Stimulated activated CD4-positive, alpha-beta T cell treated with anti-CD3 and anti-CD28 coated beads, Interleukin-1b, Interleukin-23, amount 100 ng/mL, for 4 hours (primary cell): ENCODE measurements at places on chromosomes 7 and 10.

GRCh38 chr7:135970682-135971365 lies 6.3 kb downstream of the MTPN start:
- no peak for DNase-seq

DNA sequence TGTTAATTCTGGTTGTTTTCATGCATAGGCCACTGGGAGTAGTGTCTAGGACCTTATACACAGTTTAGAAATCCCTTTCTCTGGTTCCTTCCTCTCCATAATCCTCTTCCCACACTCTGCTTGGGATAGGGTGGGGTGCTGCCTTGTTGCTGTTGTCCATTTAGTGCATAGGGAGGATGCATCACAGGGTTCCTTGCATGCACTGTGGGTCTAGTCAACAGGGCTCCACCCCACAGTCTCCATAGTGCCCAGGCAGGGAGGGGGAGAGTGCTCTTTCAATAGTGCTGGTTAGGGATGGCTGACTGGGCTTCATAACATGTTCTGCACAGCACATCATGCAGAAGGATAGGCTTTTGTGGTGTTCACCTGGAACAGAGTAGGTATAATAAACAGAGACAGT lies 81.1 kb downstream of the ARHGAP12 start:
- DNase-seq: no peak

- no peak for DNase-seq
Measured at GRCh38 chr7:137345799-137346449, 2.4 kb upstream of the PTN start.

DNA sequence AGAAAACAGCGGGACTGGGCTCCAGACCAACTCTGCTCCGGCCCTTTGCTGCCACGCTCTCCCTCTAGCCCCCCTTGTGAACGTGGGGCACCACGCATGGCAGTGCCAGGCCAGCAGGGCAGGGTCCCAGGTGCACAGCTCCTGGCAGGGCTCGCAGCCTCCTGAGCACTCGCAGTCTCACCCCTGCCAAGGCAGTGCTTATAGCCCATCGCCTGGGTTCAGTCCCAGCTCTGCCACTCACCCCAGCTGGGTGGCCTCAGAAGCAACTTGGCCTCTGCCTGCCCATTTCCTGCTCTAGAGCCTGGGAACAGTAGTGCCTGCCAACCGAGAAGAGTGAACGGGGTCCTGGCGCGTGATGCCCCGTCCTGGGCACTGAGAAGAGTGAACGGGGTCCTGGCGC lies 36.3 kb downstream of the CFAP46 start:
- DNase-seq: no peak

GRCh38 chr7:127850195-127850594 lies 181.0 kb downstream of the LRRC4 start:
- no peak for DNase-seq

DNA sequence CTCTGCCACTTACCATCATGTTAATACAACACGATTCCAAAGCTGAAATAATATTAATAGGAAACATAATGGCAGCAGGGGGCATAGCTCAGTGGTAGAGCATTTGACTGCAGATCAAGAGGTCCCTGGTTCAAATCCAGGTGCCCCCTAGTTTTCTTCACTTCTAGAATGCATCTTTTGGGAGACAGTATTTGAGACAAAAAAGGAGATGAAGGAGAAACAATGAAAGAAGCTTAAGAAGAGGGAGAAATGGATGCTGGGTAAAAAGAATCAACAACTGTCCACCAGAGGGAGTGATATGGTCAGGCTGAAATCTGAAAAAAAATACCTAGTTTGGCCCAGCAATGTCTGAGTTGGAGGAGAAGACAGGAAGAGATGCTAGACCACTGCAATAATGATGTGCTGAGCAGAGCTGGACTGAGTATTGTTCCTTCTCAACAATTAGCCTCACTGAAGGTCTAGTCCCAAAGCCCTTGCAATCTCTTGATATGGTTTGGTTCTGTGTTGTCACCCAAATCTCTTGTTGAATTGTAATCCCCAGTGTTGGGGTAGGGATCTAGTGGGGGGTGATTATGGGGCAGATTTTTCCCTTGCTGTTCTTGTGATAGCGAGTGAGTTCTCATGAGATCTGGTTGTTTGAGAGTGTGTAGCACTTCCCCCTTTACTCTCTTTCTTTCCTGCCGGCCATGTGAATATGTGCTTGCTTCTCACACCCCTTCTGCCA lies 48.3 kb downstream of the ZNF783 start:
- no peak for DNase-seq

GRCh38 chr7:117871778-117872538 lies 1.3 kb downstream of the CTTNBP2 start:
- DNase-seq: no peak

GRCh38 chr10:75266945-75267344 lies 31.2 kb upstream of the COMTD1 start:
- DNase-seq: no peak

DNA sequence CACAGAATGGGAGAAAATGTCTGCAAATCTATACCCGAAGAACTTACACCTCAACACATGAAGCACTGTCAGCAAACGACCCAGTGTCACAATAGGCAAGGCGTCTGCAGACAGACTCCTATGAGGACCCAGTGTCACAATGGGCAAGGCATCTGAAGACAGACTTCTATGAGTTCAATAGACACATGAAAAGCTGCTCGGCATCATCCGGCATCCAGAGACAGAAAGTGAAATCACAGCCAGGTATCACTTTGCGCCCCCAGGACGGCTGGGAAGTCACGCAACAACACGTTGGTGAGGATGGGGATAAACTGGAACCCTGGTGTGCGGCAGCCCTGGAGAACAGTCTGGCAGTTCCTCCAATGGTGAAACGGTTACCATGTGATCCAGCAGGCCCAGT lies 273.2 kb downstream of the ELFN1 start:
- DNase-seq: no peak

- no peak for DNase-seq
Measured at GRCh38 chr7:2025188-2025587, 207.6 kb downstream of the MAD1L1 start.

GRCh38 chr10:106181501-106181900 lies 983.0 kb downstream of the SORCS1 start:
- no peak for DNase-seq

DNA sequence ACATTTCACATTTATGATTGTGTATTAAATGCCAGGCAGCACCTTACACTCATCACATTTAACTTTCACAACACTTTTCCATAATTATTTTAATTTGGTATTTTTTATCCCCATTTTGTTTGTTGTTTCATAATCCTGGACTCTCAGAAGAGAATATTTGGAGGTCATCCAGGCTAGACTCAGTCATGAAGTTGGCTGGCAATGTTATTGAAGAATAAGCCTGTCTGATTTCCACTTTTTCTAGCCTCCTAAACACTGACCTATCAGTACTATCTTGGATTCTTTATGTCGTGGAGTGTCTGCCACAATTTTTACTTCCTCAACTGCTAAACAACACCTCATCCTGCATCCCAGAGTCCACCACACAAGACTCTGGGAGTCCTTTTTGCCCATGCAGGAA lies 372.3 kb upstream of the NRP1 start:
- no peak for DNase-seq

DNA sequence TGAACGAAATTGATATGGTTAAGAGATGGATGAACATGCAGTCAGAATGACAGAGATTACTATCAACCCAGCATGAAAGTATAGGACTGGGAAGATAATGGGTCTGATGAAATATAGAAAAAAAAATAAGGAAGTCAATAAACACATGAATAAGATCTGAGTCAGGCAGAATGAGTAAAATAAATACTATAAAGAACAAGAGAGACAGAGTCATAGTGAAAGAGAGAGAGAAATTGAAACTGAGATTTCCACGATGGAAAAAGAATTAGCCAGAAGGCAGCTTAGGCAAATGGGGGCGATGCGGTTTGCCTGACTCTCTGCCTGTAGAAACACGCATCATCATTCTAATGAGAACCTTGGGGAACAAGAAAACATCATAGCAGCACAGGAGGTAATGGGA lies 26.6 kb downstream of the SEMA3D start:
- DNase-seq: no peak

DNA sequence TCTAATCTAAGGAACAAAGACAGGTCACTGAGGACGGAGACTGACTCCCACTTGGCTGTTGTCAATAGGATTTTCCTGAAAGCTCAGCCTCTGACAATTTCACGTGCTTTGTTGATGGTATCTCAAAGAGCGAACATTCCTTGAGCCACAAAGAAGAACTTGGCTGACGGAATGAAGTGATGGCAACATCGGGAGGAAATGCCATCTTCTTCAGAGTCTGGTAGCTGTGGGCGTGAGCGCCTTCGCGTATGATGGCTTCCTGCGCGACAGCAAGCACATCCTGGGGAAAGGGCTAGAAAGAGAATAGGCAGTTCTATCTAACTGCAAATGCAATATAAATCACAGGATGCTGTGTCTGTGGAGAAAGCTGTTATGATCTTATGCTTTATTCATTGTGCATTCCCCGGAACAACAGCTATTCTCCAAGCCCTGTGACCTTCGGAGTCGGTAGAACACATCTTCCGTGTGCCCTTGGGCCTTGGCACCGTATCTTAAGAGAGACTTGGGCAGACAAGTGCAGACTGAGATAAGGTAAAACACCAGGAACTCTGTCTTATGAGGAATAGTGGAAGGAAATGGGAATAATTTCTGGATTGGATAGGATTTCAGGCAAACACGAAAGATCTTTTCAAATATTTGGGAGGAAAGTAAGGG lies 19.6 kb upstream of the GTPBP4 start:
- DNase-seq: no peak

DNA sequence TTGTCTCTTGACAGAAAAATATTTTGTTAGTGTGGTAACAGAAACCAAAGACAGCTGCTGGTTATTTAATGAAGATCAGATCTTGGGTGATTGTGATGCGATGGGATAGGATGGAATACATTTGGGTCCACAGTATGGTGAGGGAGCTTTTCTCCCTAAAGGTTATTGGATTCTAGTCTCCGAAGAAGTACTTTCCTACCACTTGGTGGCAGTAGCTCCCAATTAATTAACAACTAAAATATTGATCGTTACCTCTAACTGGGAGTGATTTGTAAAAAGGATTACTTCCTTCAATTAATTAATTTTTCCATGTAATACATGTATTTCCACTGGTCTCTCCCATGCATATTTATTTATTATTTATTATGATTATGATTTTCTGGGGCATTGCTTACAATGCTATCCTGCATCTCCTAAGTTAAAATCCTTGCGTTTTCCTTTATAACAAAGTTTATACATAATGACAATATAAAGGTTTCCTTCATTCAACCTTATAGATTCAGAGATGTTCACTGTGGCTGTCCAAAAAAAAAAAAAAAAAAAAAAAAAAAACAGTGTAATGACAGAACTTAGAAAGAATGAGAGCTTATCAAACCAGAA lies 25.6 kb downstream of the TMEM196 start:
- no peak for DNase-seq

- no peak for DNase-seq
Measured at GRCh38 chr7:110317541-110318265, 773.2 kb upstream of the LRRN3 start.

GRCh38 chr10:16799621-16800020 lies 17.6 kb downstream of the RSU1 start:
- no peak for DNase-seq

DNA sequence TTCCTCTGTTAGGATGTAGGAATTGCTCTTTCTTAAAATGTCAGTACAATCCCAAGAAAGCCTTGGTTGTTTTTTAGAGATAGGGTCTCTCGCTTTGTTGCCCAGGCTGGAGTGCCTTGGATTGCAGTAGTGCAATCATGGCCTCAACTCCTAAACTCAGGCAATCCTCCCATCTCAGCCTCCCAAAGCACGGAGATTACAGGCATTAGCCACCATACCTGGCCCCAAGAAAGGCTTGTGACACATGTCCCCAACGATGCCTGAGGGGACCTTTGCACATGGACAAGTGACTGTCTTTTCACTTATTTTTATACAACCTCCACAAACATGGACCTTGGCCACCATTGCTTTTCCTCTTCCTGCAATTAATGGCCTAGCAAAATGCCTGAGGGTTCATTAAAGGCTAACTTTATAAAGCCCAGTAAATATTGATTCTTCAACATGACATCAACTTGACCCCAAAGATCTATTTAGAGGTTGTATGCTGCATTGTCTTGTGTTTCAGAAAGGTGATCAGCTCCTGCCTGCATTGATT lies 10.0 kb upstream of the SPOCK2 start:
- DNase-seq: no peak

DNA sequence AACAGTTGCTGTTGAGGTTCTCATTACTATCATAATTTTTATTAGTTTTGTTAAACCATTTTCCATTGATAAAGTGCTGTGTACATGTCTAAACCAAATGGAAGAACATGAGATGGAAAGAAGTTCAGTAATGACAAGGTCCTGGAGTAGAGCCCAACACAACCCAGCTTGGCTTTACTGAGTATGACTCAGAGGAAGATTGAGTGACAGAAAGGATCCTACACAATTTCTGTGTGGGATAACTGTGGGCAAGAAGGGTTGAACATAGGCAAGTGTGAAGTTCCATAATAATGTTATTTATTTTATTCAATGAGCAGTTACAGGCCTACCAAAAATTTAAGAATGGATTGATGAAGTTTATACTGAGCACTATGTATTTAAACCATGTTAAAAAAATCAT lies 15.9 kb downstream of the PRKG1 start:
- no peak for DNase-seq

GRCh38 chr7:155995183-155995612 lies 182.9 kb upstream of the SHH start:
- DNase-seq: no peak

DNA sequence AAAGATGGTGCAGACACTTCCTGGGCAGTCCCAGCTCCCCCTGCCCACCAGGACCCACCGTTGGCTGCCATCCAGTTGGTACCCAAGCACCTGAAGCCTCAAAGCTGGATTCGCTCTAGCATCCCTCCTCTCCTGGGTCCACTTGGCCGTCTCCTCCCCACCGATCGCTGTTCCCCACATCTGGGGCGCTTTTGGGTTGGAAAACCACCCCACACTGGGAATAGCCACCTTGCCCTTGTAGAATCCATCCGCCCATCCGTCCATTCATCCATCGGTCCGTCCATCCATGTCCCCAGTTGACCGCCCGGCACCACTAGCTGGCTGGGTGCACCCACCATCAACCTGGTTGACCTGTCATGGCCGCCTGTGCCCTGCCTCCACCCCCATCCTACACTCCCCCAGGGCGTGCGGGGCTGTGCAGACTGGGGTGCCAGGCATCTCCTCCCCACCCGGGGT lies 14.5 kb upstream of the LIMK1 start:
- no peak for DNase-seq

DNA sequence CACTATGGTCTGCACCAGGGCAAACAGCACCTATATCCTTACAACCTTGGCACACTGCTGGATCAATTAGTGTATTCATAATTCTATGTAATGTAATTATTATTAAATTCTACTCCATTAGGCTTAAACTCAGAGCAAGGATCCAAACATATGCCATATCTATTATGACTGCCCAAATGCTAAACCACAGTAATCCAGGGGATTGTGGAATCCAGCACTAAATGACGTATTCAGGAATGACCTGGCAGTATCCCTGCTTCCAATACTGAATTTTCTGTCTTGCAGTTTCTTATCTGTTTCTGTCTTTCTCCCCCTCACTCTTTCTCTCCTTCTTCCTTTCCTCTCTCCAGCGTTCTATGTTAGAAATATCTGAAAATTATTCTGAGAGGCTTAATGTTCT lies 16.5 kb upstream of the UBE2D1 start:
- no peak for DNase-seq
